LoVo (cell line): ENCODE measurements at places on chromosomes 6 and 20.

GRCh38 chr6:155306958-155307357, 7.3 kb downstream of the TFB1M start:
- DNase-seq, result no peak

DNA sequence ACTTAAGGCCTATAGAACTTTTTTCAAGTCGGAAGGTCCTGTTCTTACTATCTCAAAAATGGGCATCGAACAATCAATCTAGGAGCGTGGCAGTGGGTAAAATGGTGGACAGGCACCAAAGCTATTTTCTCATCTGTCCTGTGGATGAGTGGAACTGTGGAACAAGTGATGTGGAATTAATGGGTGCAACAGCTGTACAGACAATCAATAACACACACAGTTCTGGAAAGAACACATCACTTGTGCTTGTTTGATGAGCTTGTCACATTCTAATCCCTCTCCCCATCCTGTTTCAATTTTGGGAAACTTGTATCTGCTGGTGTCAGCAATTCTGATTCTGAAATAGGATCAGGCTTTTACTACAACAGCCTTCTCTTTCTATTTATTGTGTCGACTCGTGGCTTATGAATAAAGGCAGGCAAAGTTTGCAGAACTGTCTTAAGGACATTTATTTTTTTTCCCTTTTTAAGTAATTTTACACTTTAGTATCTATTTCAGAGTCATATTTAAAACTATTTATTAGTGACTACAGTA, 11.5 kb downstream of the RBM24 start:
- no peak for DNase-seq

- DNase-seq, result no peak
Measured at GRCh38 chr20:17987988-17988387, 19.2 kb downstream of the MGME1 start.

- DNase-seq, result no peak
Measured at GRCh38 chr6:2004888-2005287, 240.5 kb downstream of the GMDS start.

DNA sequence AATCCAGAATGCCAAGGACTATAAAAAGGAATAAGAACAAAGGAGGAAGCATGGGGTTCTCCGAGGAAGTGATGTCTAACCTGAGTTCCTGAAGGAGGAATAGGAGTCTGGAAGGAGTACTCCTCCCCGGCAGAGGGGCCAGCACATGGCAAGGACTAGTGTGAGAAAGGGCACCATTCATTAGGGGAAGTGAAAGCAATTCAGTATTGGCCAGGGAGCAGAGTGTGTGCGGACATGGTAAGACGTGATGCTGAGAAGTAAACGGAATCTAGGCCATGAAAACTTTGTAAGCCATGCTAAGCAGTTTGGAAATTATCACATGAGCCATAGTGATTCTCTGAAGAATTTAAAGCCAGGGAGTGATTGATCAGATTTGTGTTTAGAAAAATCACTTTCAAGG, 218.9 kb upstream of the PRDM1 start:
- no peak for DNase-seq

DNA sequence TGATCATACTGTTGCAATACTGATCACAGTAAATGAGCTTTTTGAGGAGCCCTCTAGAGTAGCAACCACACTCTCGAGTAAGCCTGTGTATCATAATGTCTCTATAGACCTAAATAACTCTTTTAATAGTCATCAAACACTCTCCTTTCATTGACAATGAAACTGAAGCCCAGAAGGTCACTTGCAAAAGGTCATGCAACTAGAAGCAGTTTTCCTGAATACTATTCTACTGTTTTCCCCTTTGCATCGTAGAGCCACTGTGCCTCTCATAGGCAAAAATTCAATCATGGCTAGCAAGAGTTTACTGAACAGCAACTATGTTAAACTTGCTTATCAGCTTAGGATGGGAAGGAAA, 105.3 kb downstream of the HIVEP2 start:
- no peak for DNase-seq

DNA sequence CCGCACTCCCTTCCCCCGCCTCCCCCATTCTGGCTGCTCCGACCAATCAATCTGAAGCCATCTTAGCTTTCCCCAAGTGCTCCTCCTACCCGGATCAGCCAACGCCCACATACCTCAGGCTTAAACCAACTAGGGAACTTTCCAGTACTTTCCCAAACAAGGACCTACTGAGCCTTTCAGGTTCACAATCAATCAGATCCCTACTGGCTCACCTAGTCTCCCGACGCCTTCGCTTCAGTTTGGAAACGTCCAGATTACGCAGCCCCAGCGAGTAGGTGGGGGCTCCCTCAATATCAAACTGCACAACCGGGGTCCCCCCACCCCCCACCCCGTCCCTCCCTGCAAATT, 432 bp downstream of the HSPA1L start:
- peak; percentile 83 for DNase-seq

DNA sequence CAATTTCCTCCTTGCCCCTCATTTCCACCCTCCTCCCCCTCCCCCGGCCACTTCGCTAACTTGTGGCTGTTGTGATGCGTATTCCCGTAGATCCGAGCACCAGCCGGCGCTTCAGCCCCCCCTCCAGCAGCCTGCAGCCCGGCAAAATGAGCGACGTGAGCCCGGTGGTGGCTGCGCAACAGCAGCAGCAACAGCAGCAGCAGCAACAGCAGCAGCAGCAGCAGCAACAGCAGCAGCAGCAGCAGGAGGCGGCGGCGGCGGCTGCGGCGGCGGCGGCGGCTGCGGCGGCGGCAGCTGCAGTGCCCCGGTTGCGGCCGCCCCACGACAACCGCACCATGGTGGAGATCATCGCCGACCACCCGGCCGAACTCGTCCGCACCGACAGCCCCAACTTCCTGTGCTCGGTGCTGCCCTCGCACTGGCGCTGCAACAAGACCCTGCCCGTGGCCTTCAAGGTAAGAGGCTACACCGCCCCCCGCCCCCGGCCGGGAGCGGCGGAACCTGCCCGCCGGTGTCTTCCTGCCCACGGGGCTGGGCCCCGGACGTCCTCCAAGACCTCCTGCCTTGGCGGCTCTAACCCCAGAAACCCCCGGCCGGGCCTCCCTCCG, 44.9 kb upstream of the SUPT3H start:
- no peak for DNase-seq

DNA sequence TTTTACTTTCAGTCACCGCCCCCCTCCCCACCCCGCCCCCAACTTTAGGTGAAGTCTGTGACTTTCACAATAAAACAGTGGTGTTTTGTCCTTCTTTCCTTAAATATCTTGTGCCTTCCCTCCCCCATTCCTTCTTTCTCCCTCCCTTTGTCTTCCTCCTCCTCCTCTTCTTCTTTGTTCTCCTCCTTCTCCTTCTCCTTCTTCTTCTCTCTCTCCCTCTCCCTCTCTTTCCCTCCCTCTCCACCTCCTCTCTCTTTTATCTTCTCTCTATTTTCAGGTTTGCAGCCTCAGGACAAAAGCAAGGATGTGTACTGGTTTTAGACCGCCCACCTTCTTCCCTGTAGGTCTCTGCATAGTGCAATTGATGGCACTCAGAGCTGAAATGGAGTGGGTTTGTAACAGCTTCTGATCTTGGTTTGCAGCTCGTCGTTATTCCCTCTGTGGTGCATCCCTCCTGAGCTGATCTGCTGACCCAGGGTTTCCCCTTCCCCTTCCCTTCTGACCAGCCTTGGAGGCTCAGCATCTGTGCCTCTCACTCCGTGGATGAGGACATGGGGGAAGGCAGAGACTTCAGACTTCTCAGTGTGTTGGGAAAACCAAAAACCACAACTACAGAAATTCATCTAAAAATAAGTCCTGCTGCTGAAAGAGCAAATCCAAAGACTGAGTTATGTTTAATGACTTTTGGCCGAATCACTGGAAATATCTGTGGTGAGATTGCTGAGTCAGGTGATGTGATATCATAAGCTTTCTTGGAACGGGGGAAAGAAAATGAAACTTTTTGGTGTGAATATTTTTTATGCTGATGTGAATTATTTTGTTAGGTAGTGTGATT, 6.9 kb downstream of the VGLL2 start:
- no peak for DNase-seq

GRCh38 chr6:32216998-32217397, 6.9 kb downstream of the NOTCH4 start:
- no peak for DNase-seq

- DNase-seq, result no peak
Measured at GRCh38 chr6:97427648-97428047, 144.6 kb upstream of the MMS22L start.

- no peak for DNase-seq
Measured at GRCh38 chr20:34843421-34843820, 18.0 kb upstream of the NCOA6 start.

- DNase-seq, result no peak
Measured at GRCh38 chr20:35984382-35984781, 16.0 kb downstream of the CNBD2 start.

DNA sequence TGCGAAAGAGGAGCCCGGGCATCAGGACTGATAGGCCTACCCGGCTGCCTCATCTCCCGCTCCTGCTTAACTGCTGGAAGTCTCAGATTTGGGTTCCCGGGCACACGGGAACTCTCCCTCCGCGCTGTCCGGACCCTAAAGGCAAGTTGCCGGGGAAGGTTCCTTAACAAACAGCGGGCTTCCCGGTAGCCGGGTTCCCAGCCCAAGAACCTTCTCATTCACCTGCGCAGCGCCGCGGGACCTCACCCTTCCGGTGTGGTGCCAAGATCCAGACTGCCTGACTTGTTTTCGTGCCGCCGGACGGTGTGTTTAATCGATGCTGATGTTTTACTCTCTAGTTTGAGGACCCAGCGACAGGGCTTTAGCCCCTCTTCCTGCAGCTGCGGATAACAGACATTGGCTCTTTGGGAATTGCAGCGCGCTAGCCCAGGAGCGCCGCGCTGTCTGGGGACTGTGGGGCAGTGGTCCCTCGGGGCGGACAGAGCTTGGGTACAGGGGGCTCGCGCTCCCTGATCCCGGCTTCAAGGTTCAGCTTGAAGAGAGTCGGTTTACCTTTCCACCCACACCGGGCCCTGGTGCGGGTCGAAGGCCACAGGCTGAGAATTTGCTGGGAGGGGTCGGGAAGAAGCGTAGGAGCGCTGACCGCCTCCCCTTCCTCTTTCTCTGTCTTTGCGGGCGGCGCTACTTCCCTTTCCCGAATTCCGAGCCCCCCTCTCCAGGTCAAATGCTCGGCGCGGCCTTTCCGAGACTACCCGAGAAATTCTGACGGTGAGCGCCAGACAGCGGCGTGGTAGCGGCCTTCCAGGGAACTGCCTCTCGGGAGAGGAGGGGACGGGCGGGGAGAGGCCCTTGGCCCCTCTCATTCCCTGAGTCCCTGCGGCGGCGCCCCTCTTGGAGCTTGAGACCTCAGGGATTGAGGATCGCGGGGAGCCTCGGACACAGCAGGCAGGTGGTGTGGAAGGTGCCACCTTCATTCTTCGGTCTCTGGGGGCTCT, 17.2 kb downstream of the ABT1 start:
- no peak for DNase-seq

DNA sequence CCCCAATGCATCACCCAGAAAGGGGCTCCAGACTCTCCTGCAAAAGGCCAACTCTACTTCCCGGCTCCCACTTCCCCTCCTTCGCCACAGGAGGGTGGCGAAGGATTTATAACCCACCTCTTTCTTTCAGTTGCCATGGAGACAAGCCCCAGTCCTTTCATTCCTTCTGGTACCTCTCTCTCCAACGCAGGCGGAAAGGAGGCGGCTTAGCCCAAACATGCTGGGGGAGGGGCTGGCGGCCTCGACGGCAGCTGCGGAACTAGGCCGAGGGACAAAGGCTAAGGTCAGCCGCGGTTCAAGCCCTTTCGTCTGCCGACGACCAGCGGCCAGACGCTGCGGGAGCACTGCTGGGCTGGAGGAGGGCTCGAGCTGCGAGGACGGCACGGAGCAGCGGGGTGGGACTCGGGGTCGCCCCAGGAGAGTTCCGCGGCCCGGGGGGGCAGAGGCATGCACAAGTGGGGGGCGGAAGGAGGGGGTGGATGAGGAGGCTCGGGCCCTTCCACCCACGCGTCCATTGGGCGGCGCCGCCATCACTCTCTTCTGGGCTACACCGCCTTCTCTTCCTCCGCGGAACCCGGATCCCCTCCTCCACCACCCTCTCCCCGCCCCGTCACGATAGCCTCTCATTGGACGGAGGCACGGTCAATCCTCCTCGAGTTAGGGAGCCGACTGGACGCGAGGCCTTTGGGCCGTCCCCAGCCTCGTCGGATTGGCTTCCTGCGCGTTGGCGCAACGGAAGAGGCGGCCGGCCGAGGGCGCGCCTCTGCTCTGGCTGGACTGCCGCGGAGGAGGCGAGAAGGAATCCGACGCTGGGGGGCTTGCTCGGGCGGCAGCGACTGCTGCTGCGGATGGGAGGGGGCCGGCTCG, at the start of gene PANK2:
PANK2 (plus strand) TSS at position 766 of the 867 bp plus-strand sequence.
- DNase-seq, result peak; percentile 98

DNA sequence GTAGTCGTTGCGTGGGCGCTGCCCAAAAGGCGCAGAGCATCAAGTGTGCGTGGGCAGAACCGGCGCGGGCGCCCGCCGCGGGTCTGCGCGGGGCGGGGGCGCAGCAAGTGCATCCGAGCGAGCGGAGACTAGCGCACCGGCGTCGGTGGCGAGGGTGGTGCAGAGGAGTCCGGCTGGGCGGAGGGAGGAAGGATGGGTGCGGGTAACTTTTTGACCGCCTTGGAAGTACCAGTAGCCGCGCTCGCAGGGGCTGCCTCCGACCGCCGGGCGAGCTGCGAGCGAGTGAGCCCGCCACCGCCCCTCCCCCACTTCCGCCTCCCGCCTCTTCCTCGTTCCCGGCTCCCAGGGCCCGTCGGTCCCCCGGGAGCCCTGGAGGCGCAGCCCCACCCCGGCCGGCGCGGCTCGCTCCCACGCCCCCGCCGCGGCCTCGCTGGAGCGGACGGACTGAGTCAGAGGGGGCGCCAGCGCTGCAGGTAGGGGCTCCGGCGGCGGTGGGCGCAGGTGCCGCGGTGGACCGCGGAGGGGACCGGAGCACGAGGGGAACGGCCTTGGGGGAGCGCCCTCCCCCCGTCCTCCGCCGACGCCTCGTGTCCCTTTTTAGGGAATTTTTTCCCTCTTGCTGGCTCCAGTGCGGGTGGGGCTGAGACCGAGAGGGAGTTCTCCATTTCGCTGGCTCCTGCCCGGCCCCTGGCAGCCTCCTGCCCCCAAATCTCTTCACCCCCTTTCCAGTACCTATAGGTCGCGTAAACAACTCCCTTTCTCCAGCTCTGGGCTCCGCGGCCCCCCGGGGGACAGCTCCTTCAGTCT, 1.6 kb upstream of the DBNDD2 start:
- peak; percentile 67 for DNase-seq

GRCh38 chr6:169972736-169973135, 221.3 kb downstream of the ERMARD start:
- DNase-seq, result no peak
